ENCODE measurements at places on chromosomes 4 and X.

- DNase-seq = no peak
Observed at GRCh38 chr4:87523307-87523706, 5.9 kb downstream of the SPARCL1 start.

GRCh38 chrX:135389243-135389642 lies 32.5 kb upstream of the SMIM10L2A start:
- no peak for DNase-seq

GRCh38 chrX:48512371-48512935 lies 3.7 kb downstream of the PORCN start:
- DNase-seq = no peak

GRCh38 chr4:165986956-165987698 lies 114.1 kb downstream of the TLL1 start:
- DNase-seq = no peak

- DNase-seq = no peak
Observed at GRCh38 chr4:129278868-129279267, 182.9 kb downstream of the C4orf33 start.

- DNase-seq = no peak
Observed at GRCh38 chr4:57658673-57659072, 548.5 kb upstream of the IGFBP7 start.

- DNase-seq = no peak
Observed at GRCh38 chr4:122691988-122692387, 40.5 kb upstream of the BBS12 start.

GRCh38 chrX:131633285-131633917 lies 89.5 kb downstream of the OR13H1 start:
- peak; percentile 10 for DNase-seq

DNA sequence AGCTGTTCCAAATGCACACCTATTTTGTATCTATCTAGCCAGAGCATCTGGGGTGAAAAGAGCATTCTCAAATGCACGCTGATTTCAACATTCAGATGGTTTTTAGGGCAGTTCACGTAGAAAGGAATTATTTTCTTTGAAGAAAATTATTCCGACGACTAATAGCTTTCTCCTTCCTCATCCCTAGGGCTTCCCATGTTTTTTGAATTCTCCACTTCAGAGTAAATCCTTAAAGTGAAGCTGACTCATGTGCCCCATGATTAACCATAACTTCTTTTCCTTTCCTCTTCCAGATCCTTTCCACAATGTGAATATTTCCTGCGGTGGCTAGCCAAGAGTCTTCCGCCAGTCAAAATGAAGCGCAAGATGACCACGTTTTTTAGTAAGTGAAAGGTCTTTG lies 86.7 kb upstream of the PDHA1 start:
- no peak for DNase-seq

DNA sequence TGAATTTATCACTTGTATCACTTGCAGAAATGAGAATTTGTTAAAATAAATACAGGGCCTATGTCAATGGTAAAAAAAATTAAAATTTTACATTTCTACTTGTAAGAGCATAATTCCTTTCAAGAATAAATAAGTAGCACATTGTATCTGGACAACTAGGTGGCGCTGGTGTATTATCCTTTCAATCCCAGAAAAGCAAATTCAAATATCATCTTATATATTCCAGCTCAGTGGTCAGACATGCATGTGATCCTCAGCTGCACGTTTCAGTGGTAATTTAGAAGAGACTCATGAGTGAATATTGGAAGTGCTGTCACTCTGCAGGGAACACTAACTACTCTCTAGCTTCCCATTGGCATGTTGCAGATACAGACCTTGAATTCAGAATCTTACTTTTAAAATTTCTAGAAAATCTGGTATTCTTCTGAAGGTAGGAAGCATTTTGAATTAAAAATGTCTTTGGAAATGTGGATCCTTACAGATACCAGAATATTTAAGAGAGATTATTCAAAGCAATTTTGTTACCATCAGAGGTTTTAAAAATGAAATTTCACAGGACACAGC lies 1414.7 kb upstream of the TENM3 start:
- DNase-seq = no peak

DNA sequence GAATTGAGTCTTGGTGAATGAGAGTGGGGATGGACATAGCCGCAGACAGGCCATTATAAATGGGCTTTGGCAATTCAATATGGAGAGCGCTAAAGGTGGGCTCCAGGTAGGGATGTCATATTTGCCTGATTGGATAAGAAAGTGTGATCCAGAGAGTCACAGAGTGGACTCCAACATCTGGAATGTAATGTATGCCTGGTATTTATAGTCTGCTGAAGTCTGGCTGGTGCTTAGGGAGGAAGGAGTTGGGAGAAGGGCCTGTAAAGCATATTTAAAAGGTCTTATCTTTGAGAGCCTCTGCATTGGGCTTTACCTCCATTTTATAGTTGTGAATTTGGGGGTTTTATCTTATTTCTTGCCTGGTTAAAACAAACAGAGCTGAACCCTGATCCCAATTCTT lies 153.2 kb downstream of the GALNTL6 start:
- DNase-seq = no peak

Measured in activated T-helper 2 cell treated with anti-CD3 and anti-CD28 coated beads, Interferon-gamma antibody, Interleukin-2, Interleukin-4, amounts not matched to agents 10 μg/mL and 5 μg/mL and 100 μg/mL, durations not matched to agents 14 hours and 24 hours and 36 hours (primary cell).